SIG-M5 (cell line): ENCODE measurements at places on chromosomes 3 and 15.

- no peak for DNase-seq
Measured at GRCh38 chr3:158091531-158091930, 14.7 kb downstream of the SHOX2 start.

DNA sequence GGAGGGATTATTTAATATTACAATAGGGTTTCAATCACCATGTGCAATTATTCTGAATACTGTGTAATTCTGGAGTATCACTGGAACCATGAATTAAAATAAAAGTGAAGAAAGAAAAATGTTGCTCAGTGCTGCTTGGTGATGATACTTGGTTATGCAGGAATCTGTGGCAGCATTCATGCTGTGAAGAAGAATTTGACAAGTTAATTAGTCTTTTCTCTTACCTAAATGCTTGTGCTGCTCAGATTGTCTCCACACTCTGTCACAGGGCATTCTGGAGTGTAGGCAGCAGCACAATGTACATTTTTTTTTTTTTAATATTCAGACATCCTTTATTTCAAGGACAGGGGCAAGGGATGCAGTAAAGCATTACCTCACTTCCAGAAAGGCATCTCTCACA is 749.3 kb upstream of the CADM2 start:
- DNase-seq, result no peak

DNA sequence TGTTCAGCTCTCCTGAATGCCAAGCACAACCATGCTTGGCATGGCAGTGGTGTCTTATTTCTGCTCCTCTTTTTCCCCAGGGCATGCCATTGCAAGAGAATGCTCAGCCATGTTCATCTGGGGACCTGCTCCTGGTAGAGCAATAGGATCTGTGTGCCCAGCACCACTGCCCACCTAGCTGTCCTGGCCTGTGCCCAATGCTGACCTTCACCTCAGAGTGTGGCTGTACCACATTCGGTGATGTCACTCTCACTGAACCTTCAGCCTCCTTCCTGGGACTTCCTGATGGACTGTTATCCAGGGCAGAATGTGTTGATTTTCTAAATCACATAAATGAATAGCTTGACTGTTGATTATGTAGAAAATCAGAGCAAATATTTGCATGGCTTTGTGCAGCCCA is 42.0 kb downstream of the AGTR1 start:
- DNase-seq, result no peak

- DNase-seq, result no peak
Measured at GRCh38 chr3:184557348-184557950, 4.1 kb upstream of the EPHB3 start.

DNA sequence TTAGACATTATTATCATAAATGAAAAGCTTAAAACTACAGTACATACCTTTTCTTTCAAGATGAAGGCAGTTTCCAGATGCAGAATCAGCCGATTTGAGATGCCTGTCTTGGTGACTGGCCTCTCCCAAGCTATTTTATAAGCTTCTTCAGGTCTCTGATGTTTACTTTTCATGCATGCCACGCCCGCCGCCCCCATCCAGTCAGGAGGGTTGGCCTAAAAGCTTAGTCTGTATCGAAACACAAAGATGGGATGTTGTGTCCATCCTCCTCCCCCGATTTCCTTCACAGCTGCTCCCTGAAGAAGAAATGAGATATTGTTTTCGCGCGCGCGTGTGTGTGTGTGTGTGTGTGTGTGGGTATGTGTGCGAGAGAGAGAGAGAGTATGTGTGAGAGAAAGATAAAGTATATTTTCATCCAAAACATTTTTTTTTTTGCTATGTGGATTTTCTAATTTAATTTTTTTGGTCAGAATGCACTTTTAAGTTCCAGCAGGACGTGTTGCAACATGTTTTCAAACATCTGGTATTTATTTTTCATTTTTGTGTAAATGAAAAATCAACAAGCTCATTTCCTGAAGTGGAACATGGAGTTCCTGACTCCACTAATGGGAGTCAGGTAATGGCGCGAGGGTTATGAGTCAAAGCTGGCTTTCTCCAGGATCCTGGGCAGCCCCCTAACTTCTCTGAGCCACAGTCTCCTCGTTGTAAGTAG is at the start of gene APOD:
APOD (minus strand) TSS at position 110 of the 712 bp plus-strand sequence. CDS start 4,479 bp downstream, outside the sequence.
- no peak for DNase-seq

GRCh38 chr3:169847896-169848295 is 21.8 kb downstream of the LRRC31 start:
- no peak for DNase-seq

GRCh38 chr3:124391774-124392173 is 338.5 kb upstream of the UMPS start:
- DNase-seq, result no peak

- DNase-seq, result peak; percentile 6
Measured at GRCh38 chr3:125129512-125129997, 73.8 kb upstream of the HEG1 start.
